DMS79 treated with DMSO at 0.1 percent for 48 hours (cell line): ENCODE measurements at places on chromosomes 5 and 9.

- no peak for DNase-seq
These were observed 39.5 kb downstream of the TRIP13 start for GRCh38 chr5:932151-932627.

DNA sequence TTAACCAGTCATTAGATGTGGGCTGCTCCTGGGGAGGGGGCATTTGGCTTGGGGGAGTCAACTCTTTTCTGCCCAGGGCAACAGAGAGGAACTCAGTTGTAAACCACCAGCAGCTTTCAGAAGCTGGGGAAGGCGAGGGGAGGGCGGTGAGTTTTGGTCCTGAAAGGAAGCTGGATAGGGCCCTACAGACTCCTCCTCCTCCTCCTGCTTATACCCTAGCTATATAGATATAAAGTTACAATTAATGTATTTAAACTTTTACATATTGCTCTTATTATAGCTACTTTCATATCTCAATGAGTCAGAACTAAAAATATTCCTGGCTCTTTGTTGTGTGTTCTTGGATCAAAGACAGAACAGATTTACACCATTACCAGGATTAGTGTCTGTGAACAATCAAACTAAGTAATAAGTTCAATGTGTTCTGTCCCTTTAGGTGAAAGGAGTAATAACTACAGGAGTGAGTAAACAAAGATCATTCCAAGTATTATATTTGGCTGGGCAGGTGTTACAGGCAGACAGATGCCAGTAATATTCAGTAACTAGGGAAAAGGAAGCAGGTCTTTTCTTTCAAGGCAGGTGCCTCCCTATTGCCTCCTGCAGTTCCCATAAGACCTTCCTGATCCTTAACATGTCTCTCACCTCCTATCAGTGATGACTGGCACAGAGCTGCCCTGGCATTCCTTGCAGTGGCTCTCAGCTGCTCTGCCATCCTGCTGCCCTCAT is 20.5 kb upstream of the VPS13A start:
- no peak for DNase-seq

GRCh38 chr5:36261186-36261585 is 19.5 kb upstream of the NADK2 start:
- DNase-seq: no peak

DNA sequence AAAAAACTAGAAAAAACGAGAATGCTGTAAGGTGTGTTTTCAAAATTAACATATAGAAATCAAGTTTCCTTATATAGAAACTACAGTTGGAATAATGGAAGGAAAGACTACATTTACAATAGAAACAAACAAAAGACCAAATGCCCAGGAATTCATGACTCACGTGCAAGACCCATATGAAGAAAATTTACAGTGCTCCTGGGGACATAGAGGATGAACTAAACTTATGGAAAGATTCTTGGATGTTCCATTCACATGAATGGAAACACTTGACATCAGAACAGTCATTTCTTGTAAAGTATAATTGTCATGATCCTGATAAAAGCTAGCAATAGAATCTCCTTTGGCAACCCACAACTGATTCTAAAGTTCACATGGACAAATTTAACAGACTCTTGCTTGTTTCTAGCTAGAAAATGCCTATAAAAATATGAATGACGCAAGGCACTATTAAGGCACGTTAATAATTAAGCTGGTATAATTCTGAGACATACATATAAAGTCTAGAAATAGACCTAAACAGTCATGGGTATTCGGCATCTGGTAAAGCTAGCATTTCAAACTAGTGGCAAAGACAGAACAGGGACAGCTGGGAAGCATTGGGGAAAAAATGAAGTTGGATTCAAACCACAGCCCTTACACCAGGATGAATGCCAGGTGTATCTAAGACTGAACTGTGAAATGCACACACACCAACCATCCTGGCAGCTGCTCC is 5.1 kb upstream of the ZFP62 start:
- no peak for DNase-seq

- no peak for DNase-seq
These were observed 80.1 kb upstream of the ITGA1 start for GRCh38 chr5:52707616-52708015.

DNA sequence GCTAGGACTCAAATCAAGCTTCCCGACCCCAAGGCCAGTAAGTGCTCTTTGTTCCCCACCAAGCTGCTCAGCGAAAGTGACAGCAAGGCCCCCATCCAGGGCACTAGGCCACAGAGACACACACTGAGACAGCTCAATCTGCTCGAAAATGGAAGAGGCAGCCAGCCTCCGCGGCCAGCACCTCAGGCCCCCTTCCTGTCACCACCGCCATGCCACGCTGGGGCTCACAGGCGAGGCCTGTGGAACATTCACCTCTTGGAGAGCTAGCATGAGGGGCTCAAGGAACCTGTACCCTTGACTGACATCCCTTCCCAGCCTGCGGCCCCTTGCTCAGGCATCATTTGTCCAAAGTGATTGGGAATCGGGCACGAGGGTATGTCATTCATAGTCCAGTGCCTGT is 71.4 kb downstream of the PAX5 start:
- DNase-seq: no peak

DNA sequence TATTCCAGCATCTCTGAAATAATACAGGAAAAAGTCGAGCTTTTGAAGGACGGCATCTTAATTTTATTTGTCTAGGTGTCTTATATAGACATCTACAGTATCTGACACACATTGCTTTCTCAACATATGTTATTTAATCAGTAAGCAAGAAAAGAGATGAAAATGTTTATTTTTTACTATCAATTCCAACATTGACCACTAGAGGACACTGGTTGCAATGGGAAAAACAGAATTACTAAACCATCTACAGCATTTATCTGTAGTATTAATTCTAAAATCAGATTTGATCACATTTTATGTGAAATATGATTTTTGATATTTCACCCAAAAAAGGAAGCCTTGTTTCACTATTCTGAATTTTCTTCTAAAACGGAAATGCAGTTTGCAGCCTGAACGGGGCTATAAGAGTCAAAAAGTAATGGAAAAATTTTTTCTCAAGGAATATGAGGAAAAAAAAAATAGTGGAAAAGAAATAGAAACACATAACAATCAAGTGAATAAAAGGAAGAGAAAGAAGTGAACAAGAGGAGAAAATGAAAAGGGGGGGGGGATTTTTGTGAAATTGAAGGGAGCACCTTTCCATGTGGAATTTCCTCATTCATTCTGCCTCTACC is 98.6 kb downstream of the OSTF1 start:
- peak; percentile 2 for DNase-seq

GRCh38 chr5:134772461-134773125 is 14.0 kb downstream of the DDX46 start:
- DNase-seq: no peak

DNA sequence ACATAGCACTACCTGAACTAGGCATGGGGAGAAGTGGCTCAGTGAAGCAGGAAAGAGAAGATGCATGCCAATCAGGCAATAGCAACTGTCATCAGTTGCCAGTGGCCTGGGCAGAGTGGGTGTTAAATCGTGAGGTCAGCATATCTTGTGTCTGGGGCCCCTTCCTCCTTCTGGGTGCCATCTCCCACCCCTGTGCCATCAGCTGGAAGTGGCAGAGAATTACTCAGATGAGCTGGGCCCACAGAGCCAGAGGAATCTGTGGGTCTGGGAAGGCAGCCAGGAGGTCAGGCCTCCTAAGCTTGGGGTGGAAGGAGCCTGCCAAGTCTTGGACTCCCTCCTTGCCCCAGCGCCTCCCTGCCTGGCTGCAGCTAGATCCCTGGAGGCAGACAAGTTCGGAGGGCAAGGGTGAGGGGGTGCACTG is 66.5 kb downstream of the GALNT12 start:
- no peak for DNase-seq

- no peak for DNase-seq
These were observed 60.5 kb upstream of the RAPGEF1 start for GRCh38 chr9:131800366-131800765.

GRCh38 chr5:53481887-53482716 is 1.7 kb downstream of the FST start:
- peak; percentile 4 for DNase-seq

- DNase-seq: no peak
These were observed 1234.8 kb upstream of the C9orf72 start for GRCh38 chr9:28808042-28808441.

- no peak for DNase-seq
These were observed 286.1 kb upstream of the IRX1 start for GRCh38 chr5:3309538-3309937.

GRCh38 chr9:133374612-133375115 is 1.2 kb downstream of the SURF4 start:
- DNase-seq: no peak

DNA sequence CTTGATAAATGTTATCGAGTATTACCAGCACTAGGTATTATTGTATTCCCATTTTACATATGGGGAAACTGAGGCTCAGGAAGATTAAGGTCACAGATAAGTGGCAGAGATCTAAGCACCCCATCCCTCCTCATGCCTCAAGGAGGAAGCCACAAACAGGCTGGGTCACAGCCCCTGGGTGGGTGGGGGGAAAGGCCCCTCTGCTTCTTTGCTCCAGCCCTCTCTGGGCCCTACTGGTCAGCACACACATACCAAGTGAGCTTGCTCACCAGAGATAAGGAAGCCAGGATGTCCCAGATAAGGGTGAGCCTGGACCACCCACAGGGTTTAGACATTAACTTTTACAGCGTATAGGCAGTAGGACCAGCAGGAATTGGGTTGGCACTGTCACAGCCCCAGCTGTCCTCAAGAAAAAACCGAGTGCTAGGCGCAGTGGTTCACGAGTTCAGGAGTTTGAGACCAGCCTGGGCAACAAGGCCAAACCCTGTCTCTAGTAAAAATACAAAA is 45.3 kb downstream of the STK10 start:
- no peak for DNase-seq

- no peak for DNase-seq
These were observed 54.1 kb upstream of the CDKN2AIPNL start for GRCh38 chr5:134465816-134466240.

DNA sequence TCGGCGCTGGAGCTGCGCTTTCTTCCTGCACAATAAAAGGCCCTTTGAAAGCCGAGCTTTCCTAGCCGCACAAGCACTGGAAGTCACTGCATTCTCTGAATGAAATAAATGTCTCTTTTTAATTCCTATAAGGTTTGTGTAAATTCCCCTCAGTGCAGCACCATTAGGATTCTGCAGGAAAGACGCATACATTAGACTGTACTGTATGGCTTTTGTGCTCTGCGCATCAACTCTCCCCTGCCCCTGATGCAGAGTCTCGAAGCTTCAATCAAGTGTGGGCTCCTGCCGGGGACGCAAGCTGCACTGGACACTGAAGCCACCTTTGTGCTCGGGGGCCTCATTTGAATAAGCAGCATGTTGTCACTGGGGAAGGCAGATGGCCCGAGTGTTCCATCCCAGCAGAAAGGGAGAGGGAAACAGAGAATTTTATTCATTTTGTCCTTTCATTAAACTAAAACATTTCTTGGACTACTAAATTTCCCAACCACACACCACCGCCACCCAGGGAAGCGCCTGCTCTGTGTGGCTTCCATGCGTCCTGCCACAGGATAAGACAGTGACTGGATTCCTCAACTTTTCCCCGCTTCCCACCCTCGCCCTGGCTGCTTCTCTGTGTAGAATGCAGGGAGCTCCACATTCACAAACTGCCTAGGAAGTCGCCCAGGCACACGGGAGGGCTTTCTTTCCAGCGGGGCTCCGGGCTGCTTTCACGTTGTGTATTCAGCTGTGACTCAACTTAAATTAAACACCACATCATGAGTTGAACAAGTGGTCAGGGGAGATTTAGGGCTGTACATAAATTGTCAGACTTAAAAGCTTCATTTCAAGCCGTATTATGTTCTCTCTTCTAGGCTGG is 635.4 kb downstream of the IRX1 start:
- DNase-seq: no peak

DNA sequence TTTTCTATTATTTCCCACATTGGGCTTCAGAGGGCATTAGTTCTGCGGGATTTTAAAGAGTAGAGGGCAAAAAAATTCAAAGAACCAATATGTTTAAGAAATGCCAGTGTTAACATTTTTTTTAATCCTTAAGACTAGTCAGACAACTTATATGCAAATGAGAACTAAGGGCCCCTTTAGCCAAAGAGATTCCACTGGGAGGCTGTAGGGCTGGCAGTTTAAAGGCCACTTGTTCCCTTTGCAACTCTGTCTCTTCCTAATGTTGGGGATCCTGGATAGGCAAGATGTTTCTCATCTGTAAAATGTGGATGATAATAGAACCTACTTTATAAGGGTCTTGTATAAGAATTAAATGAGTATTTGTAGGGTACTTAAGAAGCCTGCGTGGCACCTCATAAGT is 1395.9 kb downstream of the PTPRD start:
- DNase-seq: no peak

DNA sequence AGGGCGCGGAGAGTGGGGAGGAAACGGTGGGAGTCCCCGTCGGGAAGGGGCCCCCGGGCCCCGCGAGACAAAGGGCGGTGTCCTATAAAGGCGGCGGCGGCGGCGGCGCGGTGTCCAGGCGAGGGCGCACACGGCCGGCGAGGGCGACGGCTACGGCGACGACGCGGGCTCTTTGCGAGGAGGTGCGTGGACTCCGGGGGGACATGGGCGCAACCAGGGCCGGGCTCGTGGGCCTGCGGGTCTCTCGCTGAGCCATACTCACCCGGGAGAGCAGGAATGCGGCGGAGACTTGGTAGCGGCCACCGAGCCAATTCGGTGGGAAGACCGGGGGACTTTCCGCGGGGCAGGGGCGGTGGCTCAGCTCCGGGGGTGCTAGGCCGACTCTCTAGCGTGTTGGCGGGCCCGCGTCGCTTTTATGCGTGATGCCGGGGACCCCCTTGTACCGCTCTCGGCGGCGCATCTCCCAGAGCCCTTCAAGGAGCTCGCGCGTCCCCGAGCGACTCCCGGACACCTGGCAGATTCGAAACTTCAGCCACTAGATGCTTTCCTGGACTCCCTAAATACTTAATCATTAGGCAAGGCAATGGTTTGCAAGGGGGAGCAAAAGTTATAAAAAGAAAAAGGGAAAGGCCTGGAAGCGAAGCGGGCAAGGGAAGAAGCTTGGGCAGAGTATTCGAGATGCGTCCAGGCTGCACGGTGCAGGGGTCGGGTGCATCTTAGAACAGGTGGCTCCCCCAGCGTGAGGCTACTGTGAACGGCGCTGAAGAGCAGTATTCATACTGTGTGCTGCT is 5.9 kb upstream of the TAL2 start:
- DNase-seq: peak; percentile 3

- DNase-seq: no peak
These were observed 70.5 kb upstream of the OR2K2 start for GRCh38 chr9:111400564-111400898.

- no peak for DNase-seq
These were observed 620.6 kb upstream of the DAB2 start for GRCh38 chr5:40045429-40045828.

GRCh38 chr5:77168879-77169244 is 41.6 kb upstream of the PDE8B start:
- no peak for DNase-seq

GRCh38 chr5:124504081-124504916 is 242.1 kb downstream of the ZNF608 start:
- peak; percentile 39 for DNase-seq

- DNase-seq: peak; percentile 11
These were observed 82.6 kb downstream of the GALNT10 start for GRCh38 chr5:154273028-154273617.

DNA sequence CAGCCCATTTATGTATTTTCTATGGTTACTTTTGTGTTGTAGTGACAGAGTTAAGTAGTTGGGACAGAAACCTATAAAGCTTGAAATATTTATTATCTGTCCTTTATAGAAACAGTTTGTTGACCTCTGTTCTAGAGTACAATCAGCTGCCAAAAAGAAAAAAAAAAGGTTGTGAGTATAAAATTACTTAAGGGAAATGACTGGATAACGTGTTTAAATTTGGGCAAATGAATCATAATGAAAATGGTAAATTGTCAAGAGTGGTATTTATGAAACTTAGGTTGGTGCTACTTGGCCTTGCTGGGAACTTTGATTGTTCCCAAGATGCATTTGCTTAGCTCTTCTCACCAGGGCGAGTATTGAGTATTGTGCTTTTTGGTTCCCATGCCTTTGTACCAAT is 70.2 kb upstream of the IL6ST start:
- no peak for DNase-seq
